HT1080 (cell line): ENCODE measurements at places on chromosomes 7 and 10. TPM values are rescaled to one million over a fixed set of nuclear protein-coding genes. Genes with fewer than 3 reads are reported as not detected.

DNA sequence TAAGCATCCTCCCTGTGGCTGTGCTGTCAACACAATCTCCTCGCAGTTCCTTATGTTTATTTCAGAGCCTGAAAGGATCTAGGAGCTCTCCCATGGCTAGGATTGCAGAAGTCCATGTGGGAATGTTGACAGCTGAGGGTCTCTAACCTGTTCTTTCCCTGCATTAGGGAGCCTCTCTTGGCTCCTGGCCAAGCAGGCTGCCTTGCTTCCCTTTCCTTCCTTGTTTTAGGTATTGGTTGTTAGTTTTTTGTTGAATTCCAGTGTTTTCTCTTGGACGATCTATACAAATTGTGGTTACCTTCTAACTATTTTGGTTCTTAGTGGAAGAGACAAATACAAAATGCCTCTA, 171.8 kb downstream of the MLLT10 start:
- no peak for DNase-seq

Gene ANKRD26
- 4.8 and 7.3 TPM in 2 replicates for total RNA-seq

GRCh38 chr10:86294346-86295265, 72.0 kb downstream of the GRID1 start:
- no peak for DNase-seq

DNA sequence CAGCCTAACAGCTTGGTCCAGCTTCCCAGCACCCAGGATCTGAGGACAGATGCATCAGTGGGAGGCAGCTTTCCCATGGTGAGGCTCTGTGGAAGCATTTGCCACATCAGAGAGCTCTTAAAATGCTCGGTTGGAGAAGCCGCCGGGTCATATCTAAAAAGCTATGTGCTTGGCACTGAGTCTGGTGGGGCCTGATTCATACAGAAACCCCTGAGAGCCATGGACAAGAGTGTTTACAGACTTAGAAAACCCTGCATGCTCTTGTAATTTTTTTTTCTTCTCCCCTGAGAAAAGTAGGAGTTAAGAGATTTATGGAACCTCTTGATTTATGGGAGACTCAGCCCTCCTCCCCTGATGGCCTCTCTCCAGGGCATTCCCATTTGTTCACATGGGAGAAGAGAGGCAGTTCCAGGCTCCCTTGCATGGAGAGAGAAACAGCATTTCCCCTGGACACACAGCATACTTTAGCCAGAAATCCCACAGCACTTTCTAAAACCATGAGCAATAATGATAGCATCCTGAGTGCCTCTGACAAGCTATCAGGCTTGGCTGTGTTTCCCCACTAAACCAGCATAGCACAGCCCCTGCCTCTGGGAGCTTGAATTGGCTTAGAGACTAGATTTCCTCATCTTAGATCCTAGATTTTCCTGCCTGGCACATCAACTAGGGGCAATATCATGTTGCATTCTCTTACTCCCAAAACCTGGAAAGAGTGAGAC, 322.1 kb upstream of the AUTS2 start:
- no peak for DNase-seq

DNA sequence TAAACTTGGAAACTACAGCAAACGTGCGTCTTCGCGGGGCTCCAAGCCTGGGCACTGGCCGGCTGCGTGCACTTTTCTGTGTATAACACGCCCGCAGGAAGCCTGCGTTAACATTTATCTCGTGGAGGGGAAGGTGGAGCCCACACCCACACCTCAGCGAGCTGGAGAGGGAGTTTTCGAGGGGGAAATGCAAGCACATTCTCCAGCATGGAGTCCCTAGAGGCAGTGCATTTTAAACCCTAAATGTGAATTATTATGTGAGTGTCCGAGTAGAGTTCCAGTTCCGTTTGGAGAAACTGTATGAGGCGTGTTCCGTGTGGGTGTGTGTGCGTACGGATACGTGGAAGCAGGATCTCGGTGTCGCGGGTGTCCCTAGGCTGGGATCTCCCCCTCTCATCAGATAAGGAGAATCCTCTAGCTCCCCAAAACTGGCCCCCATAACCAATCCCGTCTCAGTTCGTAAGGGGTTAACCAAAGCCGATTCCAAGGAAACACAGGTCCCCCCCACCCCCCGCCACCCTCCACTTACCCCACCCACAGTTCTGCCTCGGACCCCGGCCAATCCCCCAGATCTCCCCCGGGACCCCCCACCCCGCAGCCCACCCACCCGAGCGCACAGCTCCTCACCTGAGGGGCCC, 403 bp downstream of the CDK6 start:
- DNase-seq, result no peak

DNA sequence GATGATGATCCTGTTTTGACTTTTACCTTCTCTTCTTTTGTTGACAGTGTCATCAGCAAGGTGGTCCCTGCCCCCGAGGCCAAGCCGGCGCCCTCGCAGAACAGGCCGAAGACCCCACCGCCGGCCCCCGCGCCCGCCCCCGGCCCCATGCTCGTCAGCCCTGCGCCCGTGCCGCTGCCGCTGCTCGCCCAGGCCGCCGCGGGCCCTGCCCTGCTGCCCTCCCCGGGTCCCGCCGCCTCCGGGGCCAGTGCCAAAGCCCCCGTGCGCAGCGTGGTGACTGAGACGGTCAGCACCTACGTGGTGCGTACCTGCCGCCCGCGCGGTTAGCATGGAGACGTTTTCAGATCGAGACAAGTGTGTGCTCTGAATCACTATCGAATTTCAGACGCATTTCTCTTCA, 45.5 kb upstream of the GATA3 start:
- no peak for DNase-seq

DNA sequence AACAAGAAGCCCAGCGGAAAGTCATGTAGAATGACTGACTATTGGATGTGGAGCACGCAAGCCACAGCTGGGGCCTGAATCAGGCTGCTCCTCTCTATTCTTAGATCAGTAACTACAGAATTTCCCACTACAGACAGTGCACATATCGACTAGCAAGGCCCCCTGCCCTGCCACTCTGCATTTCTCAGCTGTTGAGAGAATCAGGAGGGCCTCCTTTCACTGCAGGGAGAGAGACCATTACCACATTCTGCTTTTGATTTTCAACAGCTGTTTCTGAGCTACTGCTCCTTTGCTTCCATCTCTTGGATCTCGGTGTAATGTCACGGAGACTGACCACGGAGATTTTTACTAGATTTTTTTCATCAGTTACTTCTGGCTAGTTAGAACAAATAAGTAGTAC, 73.8 kb downstream of the PON1 start:
- DNase-seq, result no peak

Gene ARMC3
- total RNA-seq, result not detected in 2 replicates

- DNase-seq, result no peak
These were observed 58.4 kb downstream of the MGMT start for GRCh38 chr10:129525401-129525801.

GRCh38 chr10:93369588-93370164, 112.5 kb downstream of the MYOF start:
- DNase-seq, result no peak

DNA sequence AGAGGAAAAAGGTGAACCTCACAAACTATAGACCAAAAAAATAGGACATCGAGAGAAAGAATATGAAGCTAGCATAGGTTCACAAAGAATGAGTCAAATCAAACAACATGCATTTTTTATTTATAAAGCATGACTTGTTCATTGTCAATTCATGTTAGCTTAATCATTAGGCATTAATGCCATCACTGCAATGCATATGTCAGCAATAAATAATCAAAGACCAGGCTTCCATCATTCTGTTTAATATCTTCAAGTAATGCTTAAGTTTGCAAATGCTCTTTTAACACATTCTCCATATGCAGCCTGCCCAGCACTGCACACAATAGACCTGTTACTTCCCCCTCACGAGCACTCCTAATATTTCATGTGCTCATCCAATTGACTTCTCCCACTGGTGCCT, 8.9 kb upstream of the MAGI2 start:
- DNase-seq, result no peak

- DNase-seq, result peak; percentile 81
These were observed 362.9 kb downstream of the MAGI2 start for GRCh38 chr7:79090543-79090942.

Gene ZP3
- total RNA-seq, result 0.94 and 2.5 TPM in 2 replicates

DNA sequence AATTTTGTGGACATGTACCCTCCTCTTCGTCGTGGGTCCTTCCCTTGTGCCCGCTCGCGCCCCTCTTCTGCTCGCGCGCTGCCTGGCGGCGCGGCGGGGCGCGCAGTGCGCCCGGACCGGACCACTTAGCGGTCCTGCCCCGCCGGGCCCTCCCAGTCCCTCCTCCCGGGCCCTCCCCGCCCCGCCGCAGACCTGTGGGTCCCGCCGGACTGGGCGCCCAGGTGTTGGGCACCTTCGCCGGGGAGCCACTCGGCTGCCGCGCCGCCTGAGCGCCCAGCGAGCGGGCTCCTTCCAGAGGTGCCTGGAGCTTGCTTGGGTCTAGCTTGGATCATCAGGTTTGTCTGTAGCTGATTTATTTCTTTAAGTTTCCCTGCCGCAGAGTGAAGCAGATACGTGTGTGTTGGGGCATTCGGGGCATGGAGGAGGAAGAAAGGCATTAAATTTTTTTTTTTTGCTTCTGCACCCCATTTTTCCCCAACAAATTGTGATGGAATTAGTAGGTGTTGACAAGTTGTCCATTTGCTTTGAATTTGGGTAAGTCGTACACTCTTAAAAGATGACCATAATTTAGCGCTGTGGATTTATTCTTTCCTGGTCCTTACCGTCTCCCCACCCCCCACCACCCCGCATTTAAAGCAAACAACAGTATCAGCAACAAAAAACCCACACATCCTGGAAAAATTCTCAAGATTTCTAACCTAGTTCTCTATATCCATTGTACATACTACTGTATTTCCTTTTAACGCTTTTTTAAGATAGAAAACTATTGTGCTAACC, 905 bp downstream of the C1GALT1 start:
- DNase-seq, result peak; percentile 31

- DNase-seq, result no peak
These were observed 9.7 kb downstream of the DPYSL4 start for GRCh38 chr10:132196178-132197113.
